ENCODE measurements at places on chromosomes 11 and 22.

- no peak for DNase-seq
Observed at GRCh38 chr11:27108809-27109208, 68.2 kb downstream of the BBOX1 start.

DNA sequence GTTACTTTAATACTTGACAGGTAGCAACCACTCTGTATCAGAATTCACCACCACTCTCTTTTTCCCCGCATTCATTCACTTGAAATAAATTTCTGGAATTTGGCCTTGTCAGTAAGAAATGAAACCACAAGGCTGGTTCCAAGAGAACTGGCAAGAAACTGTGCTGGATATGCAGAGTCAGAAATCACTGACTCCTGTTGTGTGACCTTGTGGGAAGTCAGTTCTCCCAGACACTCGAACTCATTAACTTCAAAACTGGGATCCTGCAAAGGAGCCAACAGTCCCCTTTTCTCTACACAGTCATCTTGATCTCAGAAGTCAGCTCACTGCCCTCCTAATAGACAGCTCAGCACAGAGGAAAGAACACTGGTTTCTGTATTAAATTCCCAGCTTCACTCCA, 142.7 kb downstream of the LRRC4C start:
- DNase-seq, result no peak

GRCh38 chr11:75474240-75474639, 41.2 kb upstream of the KLHL35 start:
- no peak for DNase-seq

- no peak for DNase-seq
Observed at GRCh38 chr11:97937501-97937900, 1083.2 kb upstream of the CNTN5 start.

- DNase-seq, result no peak
Observed at GRCh38 chr22:49790912-49791311, 36.8 kb downstream of the BRD1 start.

- DNase-seq, result no peak
Observed at GRCh38 chr11:64121663-64122410, 44.1 kb downstream of the MACROD1 start.

- peak; percentile 55 for DNase-seq
Observed at GRCh38 chr11:9015677-9016076, 11.9 kb upstream of the NRIP3 start.
